ENCODE measurements at places on chromosomes 5 and 9.
A peak's percentile ranks its signal among the peaks of the same experiment; 100 is the strongest.

DNA sequence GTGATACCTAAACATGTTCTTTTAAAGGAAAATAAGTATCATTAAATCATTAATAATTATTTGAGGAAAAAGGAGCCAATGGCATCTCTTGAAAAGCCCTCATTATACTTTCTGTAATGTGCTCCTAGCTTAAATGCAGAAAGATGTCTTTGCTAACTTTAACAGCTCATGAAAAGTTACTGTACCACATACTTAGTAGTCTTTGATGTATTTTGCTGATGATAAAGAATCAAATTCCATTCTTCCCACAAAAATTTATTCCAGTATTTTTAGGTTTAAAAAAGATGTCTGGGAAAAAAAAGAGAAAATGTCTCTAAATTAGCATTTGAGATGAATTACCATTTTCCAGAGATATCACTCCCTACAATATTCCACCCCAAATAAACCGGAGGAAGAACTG is 112.5 kb downstream of the PPP2R2B start:
- DNase-seq = no peak

DNA sequence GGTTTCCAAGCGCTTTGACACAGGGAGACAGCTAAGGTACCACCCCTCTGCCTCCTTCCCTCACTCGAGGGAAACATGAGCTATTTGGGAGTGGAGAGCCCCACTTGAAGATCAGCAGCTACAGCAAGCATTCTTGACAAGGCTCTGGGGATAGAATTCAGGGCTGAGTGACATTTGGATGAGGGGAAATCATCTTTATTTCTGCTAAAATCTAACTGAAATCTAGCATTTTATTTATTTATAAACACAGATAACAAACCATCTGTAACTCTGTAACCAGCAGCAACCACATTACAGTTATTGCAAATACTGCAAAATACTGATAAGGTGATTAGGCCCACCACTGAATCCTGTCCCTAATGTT is 22.4 kb downstream of the RNF130 start:
- DNase-seq = no peak

DNA sequence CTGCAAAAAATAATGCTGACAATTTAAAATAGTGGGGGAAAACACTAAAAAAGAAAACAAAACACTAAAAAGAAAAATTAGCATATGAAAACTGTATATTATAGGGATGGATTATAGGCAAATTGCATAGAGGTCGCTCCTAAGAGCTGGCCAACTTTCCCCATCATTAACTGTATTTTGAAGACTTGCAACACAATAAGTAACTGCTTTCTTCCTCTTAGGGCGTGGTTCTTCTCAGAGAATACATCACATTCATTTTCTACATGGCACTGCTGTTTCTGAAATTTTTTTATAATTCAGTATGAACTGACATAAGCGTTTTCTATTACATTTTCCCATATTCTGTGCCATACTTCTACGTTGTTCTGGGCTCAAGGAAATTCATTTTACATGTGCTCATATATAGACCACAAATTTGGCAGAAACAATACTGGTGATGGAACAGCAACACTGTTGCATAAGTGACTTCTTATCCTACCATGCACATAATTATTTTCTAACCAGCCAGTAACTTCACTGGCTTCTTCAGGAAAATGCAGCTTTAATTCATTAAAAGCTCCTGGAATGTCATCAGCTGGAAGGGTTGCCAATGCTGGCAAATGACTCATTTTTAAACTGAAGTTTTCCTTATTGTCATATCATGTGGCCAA is 171.2 kb upstream of the DMAC1 start:
- DNase-seq = no peak

DNA sequence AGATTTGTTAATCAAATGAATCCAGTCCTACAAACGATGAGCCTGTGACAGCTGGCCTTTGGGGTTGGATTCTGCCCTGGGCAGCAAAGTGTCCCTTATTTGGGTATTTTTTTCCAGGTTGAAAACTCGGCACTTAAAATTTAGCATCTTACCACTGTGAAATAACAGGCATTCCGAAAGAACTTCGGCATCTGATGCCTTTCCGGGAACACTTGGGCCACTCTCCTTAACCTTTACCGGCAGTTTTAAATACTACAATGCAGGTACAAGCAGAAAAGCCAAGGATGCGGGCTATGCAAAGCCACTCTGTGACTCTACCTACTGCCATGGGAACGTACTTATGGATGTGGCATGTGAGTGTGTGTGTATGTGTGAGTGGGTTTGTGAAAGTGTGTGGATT is 1.0 kb upstream of the RASGRF2 start:
- no peak for DNase-seq

- no peak for DNase-seq
These were observed 77.8 kb upstream of the ZNF462 start for GRCh38 chr9:106785200-106785599.

- no peak for DNase-seq
These were observed 9.9 kb upstream of the SPIN1 start for GRCh38 chr9:88378317-88378716.

GRCh38 chr9:18190671-18191374 is 283.1 kb upstream of the ADAMTSL1 start:
- no peak for DNase-seq

- DNase-seq = no peak
These were observed 56.9 kb upstream of the CAST start for GRCh38 chr5:96605144-96605837.

- no peak for DNase-seq
These were observed 395.4 kb downstream of the EFNA5 start for GRCh38 chr5:107275333-107275732.

- no peak for DNase-seq
These were observed 267.6 kb downstream of the PBX3 start for GRCh38 chr9:126014726-126015125.

- no peak for DNase-seq
These were observed 193.4 kb downstream of the EDIL3 start for GRCh38 chr5:84191281-84191680.

DNA sequence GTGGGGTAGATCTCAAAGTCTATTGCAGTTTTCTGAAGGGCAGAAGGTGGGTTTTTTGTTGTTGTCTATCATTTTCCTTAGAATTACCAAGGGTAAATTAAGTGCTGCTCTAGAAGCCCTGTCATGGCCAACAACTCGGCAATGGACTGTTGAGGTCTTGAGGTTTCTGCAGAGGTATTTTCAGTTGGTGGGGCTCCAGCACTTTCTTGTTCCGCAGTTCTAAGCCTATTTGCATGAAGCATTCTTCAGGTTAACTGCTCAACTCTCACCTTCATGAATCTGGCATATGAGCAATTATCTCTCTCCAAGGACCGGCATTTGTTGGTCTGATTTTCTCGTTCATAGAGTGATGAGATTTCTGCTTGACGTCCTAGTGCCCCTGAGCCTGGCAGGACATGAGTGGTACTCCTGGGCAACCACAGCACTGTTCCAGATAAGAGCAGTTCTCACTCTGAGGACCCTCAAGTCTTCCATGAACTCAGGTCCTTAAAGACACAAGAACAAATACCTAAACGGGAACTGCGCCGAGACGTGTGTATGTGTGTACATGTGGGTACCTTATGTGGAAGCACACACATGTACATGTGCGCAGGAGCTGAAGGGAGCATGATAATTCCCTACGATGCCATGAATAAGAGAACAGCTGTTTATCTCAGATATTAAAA is 544.5 kb downstream of the CSNK1G3 start:
- DNase-seq = no peak

GRCh38 chr5:176700239-176700847 is 53.1 kb downstream of the TSPAN17 start:
- no peak for DNase-seq

DNA sequence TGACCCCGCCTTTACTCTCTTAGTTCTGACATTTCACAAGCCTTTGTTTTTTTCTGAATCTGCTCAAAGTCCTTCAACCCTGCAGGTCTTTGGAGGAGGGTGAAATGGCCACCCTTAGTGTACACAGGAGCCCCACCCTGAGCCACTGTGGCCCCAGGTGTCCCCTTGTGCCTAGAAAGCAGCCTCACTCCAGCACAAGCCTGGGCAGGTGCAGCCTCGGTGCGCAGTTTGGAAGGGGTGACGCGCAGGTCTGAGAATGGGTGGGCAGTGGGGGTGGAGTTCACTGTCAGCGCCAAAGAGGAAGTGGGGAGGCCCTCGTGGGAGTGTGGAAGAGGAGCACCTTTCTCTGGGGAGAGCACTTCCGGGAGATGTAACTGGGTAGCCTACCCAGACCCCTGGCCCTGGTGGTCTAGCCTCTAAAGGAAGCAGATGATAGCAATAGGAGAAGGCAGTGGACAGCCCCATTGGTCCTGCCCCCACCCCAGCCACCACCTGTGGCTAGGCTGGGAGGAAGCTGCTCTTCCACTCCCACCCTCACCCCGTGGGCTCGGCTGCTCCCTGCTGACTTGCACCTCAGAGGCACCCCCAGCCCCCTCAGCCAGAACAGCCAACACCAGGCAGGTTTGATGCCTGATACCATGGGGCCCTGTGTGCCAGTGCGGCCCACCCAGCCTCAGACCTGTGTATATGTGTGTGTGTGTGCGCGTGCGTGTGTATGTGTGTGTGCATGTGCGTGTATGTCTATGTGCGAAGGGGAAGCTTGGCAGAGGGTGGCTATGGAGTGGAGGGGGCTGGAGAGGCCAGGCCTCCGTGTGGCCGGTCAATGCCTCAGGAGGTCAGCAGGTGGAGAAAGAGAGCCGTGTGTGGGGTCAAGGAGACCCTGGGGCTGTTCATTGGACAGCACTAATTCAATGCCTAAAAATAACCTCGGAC is 16.8 kb upstream of the DAB2IP start:
- no peak for DNase-seq

GRCh38 chr5:139342423-139342723 is 719 bp downstream of the PAIP2 start:
- DNase-seq = peak; percentile 93

- DNase-seq = no peak
These were observed 144.1 kb upstream of the ST8SIA4 start for GRCh38 chr5:101047181-101047580.

GRCh38 chr9:101448680-101449070 is 13.1 kb upstream of the ALDOB start:
- no peak for DNase-seq

- peak; percentile 42 for DNase-seq
These were observed 289.8 kb upstream of the ANKRD55 start for GRCh38 chr5:56522960-56523359.

- DNase-seq = no peak
These were observed 9.8 kb downstream of the GTF3C4 start for GRCh38 chr9:132679946-132680625.

- DNase-seq = no peak
These were observed 8.9 kb upstream of the RAB14 start for GRCh38 chr9:121210536-121210935.

DNA sequence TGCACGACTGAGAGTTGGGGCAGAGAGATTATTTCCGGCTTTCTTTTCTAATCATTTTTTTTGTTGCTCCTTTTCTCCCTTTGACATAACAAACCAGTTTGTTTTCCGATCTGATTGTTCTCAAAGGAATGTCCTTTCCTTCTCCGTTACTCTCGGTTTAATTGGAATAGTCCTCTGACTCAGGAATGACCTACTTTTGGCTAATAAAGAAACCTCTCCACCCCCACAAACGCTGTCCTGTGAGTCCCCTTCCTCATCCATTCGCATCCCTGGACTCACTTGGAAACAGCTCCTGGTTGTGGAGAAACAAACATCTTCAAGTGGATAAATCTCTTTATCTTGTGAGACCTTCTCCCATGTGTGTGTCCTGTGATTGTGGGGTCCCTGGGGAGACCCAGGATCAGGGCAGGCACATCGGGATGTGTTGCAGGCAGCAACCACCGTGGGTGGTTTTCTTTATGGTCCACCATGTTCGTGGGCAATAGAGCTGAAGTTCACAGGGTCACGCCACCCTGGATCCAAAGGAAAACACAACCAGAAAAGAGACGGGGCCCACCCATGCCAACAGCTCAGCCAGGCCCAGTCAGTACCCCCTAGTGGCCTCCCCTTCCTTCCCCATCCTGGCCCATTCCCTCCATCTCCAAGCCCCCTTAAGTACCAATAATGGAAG is 45.2 kb upstream of the NEK6 start:
- no peak for DNase-seq

- no peak for DNase-seq
These were observed 1170.6 kb upstream of the NUDT12 start for GRCh38 chr5:104733063-104733669.

- DNase-seq = peak; percentile 56
These were observed 25.0 kb downstream of the TNFSF8 start for GRCh38 chr9:114905170-114905940.

DNA sequence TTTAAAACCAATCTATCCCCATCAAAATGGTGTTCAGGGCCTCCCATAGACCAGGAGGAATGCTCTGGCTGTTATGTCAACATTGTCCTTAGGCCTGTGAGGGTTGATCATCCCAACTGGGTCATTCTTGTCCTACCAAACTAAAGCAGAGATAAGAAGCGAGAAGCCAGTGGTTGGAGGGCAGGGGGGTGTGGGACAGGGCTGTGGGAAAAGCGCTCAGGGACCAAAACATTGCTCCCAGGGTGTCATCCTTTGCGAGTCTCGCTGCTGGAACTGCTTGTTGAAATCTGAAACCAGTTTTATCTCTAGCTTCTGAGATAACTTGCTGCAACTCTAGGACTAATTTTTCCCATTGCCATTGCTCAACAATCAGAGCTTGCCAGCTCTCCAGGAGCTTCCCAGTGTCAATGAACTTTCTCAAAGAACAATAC is 48.1 kb downstream of the SPATA31C2 start:
- no peak for DNase-seq

GRCh38 chr5:132829742-132830435 is 558 bp downstream of the SHROOM1 start:
- DNase-seq = peak; percentile 83

GRCh38 chr5:153792305-153792704 is 246.4 kb downstream of the FAM114A2 start:
- no peak for DNase-seq

GRCh38 chr9:99030092-99030511 is 74.8 kb upstream of the TGFBR1 start:
- DNase-seq = no peak

DNA sequence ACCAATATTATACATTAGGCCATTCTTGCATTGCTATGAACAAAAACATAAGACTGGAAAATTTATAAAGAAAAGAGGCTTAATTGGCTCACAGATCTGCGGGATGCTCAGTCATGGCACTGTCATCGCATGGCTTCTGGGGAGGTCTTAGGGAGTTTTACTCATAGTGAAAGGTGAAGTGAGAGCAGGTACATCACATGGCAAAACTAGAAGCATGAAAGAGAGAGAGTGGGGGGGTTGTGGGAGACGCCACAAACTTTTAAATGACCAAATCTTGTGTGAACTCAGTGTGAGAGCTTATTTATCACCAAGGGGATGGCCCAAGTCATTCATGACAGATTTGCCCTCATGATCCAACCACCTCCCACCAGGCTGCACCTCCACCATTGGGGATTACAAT is 398.3 kb upstream of the EDIL3 start:
- DNase-seq = no peak

DNA sequence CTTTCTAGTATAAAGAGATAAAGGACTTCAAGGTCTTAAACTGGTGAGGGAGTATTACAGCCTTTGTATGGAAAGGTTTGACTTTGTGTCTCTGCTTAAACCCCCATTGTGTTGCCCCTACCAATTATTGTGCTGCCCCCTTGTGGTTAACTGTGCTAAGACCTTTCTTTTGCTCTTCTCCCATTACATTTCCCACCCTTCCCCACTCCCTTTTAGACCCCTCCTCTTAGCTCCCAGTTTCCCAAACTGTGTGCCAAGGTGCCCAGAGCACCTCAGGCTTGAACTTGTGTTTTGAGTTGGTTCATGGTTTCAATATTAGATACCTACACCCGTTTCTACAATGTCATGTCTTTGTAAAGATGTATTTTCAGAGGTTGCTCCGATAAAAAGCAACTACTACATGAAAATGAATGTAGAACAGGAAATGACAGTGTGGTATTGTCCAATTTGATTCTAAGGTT is 2.9 kb downstream of the JAK2 start:
- DNase-seq = no peak
